Frontal cortex (tissue), 4 donors: ENCODE measurements at places on chromosomes 16 and 17. TPM values are rescaled to one million over a fixed set of nuclear protein-coding genes. Genes with fewer than 3 reads are reported as not detected.

The SRCIN1 gene
- 23.6 TPM for total RNA-seq

The NPW gene
- total RNA-seq, result not detected

- DNase-seq, result no peak
Observed at GRCh38 chr17:58315281-58315711, 13.3 kb downstream of the TSPOAP1 start.

- DNase-seq, result no peak
Observed at GRCh38 chr17:81084680-81085419, 49.9 kb downstream of the BAIAP2 start.
